Activated CD4-positive, CD25-positive, alpha-beta regulatory T cell treated with anti-CD3 and anti-CD28 coated beads, Interleukin-2, amount 50 U/mL, for 24 hours (primary cell): ENCODE measurements at places on chromosomes 1 and 21.

DNA sequence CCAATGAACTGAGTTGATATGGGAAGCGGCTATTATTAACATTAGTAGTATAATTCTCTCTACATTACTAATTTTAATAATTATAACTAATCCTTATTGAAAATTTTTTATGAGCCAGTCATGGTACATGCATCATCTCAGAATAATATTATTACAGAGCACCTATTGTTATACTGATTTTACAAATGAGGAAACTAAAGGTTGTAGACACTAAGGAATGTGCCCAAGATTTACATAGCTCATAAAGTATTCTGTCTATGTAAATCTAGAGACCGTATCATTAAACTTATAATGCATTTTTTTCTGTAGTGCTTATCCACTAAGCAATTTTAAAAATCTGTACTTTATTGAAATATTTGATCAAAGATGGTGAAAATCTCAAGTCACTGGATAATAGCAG lies 825.9 kb downstream of the PLA2G4A start:
- ATAC-seq, result no peak

GRCh38 chr1:22428672-22429071 lies 23.0 kb upstream of the ZBTB40 start:
- ATAC-seq, result peak; percentile 69

GRCh38 chr1:10374442-10374860 lies 24.4 kb upstream of the PGD start:
- no peak for ATAC-seq

DNA sequence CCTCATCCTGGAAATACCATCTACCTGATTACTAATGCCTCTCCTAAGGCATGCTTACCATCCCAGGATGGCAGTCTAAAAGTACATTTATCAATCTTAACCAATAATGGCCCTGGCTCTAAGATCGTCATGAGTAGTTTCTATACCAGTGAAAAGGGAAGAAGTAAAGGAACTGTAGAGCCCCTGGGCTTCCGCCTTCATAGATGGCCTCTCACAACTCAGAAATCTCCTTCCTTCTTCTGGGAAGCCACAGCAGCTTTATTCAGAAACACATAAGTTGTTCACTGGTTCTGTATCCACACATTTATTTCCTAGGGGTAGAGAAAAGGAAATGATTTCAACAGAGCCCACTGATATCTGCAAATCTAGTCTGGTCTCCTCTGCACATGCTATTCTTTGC lies 41.0 kb upstream of the CD5L start:
- ATAC-seq, result no peak

- no peak for ATAC-seq
Measured at GRCh38 chr1:59058665-59059439, 238.0 kb upstream of the FGGY start.

GRCh38 chr1:231423648-231424047 lies 1.6 kb upstream of the EGLN1 start:
- ATAC-seq, result no peak

DNA sequence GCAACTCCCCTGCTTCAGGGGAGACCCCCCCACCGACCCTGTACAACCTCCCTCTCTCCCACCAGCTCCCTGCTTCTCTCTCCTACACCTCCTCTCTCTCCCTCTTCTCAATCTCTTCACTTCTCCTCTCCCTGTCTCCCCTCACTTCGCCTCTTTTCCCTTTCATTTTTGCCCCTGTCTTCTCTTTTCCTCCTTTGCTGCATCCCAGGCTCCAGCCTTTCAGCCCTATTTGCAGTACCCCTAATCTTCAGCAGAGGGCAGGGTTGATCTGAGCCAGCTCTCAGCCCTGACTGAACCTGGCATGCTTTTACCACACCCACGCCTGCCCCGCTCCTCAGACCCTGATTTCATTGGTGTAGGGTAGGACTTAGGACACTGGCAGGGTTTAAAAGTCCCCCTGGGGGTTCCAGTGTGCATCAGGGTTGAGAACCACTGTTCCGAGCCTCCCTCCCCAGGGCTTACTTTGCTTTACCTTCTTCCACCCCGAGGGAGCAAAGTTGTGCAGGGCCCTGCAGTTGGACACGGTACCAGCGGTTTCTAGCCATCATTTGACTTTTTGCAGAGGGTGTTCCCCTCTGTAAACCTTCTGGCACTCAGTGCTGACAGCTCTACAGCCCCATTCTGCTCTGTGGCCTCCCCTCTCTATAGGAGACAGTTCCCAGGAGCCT lies 67.3 kb upstream of the CNTN2 start:
- peak; percentile 57 for ATAC-seq

DNA sequence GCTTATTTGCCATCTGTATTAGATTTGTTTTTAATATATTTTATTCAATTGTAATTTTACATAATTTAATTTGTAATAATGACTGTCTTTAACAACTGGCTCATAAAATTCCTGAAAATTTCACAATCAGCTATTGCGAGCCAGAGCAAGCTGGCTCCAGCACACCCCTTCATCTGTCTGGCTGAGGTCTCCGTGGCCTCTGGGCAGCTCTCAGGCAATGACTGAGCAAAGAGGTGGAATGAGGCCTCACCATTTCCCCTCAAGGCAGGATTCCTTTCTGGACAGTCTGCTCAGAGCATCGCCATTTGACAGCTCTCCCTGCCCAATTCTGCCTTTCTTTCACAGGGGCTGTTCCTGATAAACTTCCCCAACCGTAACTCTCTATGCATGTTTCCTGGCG lies 5.8 kb upstream of the KANK4 start:
- ATAC-seq, result no peak

GRCh38 chr1:204992201-204992997 lies 50.6 kb upstream of the CNTN2 start:
- no peak for ATAC-seq
